Globus pallidus (tissue), 1 donor: ENCODE measurements at places on chromosomes 3 and 15.

DNA sequence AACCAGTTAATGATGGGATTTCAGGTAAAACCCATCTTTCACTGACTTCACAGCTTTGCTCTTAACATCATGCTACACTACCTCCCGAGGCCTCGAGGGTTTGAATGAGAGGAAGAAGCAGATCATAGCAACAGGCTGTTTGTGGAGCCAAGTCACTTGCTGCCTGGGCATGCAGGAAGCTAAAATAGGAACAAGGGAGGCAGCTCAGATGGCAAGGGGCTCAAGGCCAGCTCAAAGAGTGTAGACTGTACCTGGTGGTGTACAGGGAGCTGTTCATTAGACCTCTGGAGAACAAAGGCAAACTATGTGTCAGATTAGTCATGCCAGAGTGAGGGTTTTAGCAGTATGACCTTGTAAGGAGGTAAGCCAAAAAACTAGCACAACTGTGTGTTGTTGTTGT lies 28.8 kb downstream of the ARRDC4 start:
- no peak for DNase-seq

DNA sequence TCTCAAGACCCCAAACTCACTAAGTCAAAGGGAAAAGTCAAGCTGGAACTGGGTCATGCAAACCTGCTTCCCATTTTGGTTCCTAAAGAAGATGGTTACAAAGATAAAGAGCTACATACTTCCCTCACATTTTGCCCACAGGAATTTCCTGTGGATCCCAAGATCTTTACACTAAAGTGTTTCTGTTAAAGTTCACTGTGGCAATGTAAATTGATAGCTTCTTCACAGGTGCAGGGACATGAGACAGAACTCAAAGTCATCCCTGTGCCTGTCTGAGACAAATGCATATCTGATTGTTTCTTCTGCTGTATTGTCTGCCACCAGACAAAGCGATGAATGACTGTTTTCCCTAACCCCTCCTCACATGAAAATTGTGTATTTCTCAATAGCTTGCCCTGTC lies 567.8 kb downstream of the ZIC1 start:
- no peak for DNase-seq

- DNase-seq, result no peak
Measured at GRCh38 chr3:172157564-172158258, 118.3 kb downstream of the FNDC3B start.

- no peak for DNase-seq
Measured at GRCh38 chr3:139388821-139389551, 461 bp downstream of the COPB2 start.

DNA sequence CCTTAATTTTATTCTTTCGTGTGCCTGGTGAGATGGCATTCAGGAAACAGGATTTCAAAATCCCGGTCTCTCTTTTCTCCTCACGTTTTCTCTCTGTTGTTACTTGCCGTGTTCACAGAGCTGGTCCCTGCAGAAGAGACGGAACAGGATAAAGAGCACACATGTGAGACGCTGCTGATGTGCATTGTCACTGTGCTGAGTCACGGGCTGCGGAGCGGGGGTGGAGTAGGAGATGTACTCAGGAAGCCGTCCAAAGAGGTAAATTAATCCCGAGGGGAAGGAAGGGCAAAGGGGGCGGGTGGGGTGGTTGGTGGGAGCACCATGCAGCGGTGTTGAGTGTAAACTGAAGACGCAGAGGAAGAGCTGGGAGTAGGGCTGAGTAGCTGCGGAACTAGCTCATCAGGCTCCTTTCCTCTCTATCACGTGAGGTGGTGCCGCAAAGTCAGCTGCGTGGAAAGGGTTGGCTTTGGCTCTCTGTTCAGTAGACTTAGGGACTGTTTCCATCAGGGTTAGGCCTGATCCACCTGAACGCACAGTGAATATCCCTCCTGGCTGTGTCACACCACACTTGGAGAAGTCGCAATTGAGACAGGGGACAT lies 164.8 kb upstream of the BHLHE40 start:
- DNase-seq, result no peak

GRCh38 chr3:23325466-23326065 lies 122.4 kb downstream of the UBE2E2 start:
- DNase-seq, result no peak

DNA sequence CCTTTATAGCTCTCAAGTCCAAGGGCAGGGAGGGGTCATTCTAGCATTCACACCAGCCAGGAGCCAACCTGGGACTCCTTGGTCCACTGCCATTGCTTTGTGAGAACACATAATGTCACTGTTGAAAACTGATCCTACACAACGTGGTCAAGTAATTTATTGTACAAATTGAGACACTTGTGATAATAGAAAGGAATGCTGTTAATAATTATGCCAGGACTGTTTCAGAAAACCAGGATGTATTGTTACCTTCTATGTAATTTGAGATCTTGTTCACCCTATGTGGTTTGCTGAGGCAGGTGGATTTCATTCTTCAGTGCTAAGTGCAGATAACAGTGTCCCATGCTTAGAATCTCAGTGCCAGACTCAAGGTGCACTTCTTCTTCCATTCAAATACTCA lies 33.3 kb downstream of the TMCO5A start:
- DNase-seq, result no peak

GRCh38 chr3:110106805-110107204 lies 769.5 kb upstream of the DPPA4 start:
- DNase-seq, result no peak

GRCh38 chr3:56610669-56611335 lies 53.8 kb downstream of the CCDC66 start:
- DNase-seq, result no peak

GRCh38 chr15:79408041-79408440 lies 24.1 kb upstream of the MINAR1 start:
- DNase-seq, result no peak

DNA sequence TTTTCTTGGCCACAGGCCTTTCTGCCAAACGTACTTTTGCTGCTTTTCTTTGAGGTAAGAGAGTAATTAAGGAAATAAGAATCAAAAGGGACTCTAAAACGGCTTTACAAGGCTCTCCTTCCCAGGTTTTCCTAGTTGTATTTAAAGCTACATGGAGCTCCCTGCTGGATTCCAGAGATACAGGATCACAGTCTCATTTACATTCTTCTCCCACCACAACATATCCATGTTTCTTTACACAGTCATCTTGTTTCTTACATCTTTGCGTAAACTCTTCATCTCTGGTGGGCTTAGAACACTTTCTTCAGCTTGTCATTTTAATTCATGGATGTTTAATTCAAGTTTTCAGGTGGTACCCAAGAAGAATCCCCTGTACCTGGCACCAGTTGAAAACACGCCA lies 117.6 kb upstream of the BFSP2 start:
- no peak for DNase-seq

GRCh38 chr15:70575231-70576226 lies 187.8 kb downstream of the UACA start:
- DNase-seq, result no peak

DNA sequence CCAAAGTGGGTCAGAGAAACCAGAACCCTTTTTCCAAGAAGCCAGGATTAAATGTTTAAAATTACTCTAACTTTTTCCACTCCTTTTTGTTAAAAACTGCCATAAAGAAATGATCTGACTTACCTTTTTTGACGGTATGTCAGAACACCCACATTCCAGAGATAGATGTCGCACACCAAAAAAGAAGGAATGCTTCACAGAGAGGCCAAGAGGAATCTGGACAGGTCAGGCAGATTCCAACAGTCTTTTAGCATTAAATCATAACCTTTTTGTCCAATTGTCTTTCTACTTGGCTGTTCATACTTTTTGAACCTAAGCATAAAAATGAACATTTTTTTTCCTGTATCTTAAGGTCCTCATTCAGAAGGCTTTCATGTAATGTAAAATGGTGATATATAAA lies 846.9 kb downstream of the NSUN3 start:
- DNase-seq, result no peak

DNA sequence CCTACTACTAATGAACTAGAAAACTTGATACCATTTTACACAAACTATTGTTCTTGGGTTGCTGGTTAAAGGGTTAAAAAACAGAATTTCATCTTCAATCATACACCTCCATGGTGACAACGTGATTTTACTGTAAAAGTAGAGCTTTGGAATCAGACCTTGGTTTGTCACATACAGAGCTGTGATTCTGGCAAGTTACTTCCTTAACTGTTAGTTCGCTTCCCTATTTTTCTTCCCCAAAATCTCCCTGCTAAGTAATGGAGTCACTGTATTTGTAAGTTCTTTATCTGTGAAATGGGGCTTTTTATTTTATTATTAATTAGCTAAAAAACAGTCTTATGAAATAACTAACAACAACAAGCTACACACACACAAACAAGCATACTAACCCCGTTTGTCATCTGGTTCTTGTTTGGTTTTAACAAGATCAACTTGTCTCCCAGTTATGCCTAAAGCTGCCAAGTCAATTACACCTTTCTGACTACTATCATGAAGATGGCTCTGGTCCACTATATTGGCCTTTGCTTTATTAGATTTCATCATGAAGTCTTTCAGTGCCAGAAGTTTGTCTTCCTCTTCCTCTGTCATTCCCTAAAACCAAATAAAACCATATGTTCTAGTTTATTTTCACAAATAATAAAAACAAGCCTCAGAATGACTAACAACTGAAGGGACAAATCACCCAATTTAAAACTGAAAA lies 38.6 kb downstream of the PIK3R4 start:
- no peak for DNase-seq

DNA sequence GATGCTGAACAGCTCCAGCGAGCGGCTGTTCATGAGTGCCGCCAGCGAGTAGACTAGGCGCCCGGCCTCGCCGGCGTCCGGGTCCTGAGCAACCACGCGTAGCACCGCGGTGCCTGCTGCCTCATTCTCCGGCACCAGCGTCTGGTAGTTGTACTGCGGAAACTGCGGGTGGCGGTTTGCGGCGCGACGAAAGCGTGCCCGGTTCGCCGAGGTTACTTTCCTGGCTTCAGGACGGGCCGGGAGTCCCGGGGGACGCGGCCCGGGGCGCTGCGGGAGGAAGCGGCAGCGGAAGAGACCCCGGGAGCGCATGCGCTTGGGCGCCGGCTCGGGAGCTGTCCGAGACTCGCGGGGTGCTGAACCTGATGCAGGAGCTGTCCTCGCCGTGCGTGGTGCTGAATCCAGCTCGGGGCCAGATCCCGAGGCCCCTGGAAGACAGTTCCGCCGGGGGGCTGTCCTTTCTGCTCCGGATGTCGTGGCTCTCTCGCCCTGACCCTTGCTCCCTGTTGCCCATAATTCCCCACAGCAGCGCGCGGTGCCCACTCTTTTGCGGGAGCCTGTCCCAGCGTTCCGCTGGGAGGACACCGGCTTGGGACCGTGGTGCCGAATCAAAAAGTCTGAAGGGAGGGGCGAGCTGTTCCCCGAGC lies 1.1 kb downstream of the CELSR3 start:
- DNase-seq, result peak; percentile 45

- DNase-seq, result no peak
Measured at GRCh38 chr3:166462891-166463470, 625.8 kb upstream of the BCHE start.

DNA sequence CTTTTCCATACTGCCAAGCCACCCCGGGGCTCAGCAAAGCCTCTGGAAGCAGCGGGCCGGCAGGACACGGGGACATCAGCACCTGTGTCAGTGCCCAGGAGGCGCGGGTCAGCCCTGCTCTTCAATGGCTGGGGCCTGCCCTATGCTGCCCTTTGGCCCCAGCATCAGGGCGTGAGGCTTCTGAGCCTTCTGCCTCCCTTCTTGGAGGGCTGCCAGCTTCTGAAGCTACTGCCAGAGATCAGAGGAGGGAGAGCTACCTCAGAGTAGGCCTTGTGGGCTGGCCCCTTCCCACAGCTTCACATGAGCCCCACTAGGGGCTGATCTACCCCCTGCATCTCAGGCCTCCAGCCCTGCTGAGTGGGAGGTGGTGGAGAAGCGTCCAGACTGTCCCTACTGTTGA lies 13.0 kb upstream of the TMEM115 start:
- no peak for DNase-seq

DNA sequence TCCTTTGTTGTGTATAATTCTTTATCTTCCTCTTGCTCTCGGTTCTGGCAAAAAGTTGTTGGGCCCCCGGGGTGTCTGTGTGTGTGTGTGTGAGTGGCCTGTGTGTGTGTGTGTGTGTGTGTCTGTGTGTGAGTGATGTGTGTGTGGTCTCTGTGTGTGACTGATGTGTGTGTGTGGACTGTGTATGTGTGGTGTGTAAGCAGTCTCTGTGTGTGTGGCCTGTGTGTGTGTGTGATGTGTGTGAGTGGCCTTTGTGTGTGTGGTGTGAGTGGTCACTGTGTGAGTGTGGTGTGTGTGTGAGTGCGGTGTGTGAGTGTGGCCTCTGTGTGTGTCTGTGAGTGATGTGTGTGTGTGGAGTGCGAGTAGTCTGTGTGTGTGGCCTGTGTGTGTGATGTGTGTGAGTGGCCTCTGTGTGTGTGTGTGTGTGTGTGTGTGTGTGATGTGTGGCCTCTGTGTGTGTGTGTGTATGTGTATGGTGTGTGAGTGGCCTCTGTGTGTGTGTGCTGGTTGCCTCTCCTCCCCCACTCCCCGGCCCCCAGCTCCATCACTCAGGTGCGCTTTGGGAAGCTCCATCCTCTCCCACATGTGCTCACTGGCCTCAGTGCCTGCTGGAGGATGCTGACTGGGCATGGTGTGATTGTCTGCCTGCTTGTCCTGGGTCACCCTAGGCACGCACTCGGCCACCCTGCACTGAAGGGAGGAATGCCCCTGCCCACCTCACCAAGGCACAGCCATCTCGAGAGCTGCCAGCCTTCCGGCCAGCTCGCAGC lies 8.8 kb downstream of the LINGO1 start:
- no peak for DNase-seq

DNA sequence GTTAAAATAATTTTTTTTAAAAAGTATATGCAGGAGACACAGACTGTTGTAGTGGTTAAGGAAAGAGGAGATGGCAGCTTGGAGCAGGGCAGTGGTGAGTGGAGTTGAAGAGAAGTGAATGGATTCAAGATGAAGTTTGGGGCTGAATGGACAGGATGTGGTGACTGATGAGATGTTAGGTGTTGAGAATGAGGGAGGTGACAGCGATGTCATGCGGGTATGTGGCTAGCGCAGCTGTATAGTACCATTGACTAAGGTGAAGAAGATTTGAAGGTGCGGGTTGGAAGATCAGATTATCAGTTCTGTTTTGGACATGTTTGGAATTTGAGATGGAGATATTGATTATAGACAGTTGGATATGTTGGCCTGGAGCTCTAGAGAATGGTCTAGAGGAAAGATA lies 20.1 kb downstream of the FBXO22 start:
- DNase-seq, result no peak

GRCh38 chr15:68234060-68234459 lies 4.5 kb upstream of the CLN6 start:
- DNase-seq, result no peak

DNA sequence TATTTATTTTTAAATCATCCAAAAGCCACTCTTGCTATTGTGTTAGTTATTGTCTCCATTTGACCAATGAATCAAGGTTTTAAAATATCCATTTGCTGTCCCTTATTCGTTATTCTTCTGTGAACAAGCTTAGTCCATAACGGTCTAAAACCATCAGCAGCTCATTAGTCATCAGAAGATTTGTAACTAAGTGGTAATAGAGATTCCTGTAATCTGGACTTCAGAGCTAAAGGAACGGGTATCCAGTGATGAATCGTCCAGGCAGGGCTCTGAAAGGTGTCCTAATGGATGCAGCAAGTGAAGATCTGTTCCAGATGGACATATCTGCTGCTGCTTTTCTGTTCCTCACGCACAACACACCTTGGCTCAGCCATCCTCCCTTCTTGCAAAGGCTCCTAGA lies 362.7 kb upstream of the CFAP20DC start:
- DNase-seq, result no peak
